ENCODE measurements at places on chromosomes 7 and 10.

DNA sequence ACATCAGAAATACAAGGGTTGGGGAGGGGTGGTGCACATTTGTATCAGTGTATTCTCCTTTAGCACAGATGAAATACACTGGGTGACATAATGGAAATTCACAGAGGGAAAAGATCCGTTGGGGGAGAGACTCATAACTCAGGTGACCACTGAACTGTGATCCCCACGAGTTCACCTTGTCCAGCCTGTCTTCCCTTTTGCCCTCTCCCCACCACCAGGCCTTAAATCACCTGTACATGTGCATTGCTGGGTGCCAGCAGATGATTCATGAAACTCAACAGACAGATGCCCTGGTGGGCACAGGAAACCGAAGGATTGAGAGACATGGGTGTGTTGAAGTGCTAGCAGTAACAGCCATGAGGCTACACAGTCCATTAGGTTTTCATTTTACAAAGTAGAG is 253.3 kb downstream of the PLXNA4 start:
- no peak for DNase-seq

GRCh38 chr7:45053401-45053800 is 35.4 kb downstream of the NACAD start:
- DNase-seq, result no peak

- peak; percentile 81 for DNase-seq
These were observed 8.4 kb upstream of the PGAM2 start for GRCh38 chr7:44073664-44074348.

- no peak for DNase-seq
These were observed 9.3 kb upstream of the COBL start for GRCh38 chr7:51325908-51326307.

GRCh38 chr7:122307228-122307621 is 2.7 kb upstream of the FEZF1 start:
- DNase-seq, result no peak

GRCh38 chr7:120160166-120160565 is 112.8 kb upstream of the KCND2 start:
- no peak for DNase-seq

- DNase-seq, result peak; percentile 55
These were observed 20.7 kb upstream of the ADRB1 start for GRCh38 chr10:114022766-114023597.

GRCh38 chr10:1591742-1592141 is 145.6 kb downstream of the ADARB2 start:
- no peak for DNase-seq

GRCh38 chr7:4461531-4461930 is 220.6 kb upstream of the FOXK1 start:
- peak; percentile 38 for DNase-seq
